ENCODE measurements at places on chromosomes 7 and 10. TPM values are rescaled to one million over a fixed set of nuclear protein-coding genes. Genes with fewer than 3 reads are reported as not detected.

ENTPD7 gene
- total RNA-seq: 20.3 TPM

GLI3 gene
- total RNA-seq: 2.6 TPM

BAG3 gene
- total RNA-seq: 39.1 TPM

DNA sequence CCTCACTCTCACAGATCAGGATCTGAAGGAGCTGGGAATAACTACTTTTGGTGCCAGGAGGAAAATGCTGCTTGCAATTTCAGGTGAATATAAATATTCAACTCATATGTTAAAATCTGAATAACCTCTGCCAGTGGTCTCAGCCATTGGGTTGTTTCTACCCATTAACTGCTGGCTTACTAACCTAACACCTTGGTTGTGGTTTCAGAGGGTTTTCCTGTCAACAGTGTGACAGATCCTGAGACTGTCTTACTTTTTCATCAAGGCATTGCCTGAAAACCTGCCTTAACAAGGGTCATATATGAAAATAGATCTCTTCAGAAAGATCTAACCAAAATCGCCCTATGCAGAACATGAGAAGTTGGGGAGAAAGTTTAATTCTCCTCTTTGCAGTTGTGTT, 307.7 kb downstream of the BICC1 start:
- no peak for DNase-seq

DNA sequence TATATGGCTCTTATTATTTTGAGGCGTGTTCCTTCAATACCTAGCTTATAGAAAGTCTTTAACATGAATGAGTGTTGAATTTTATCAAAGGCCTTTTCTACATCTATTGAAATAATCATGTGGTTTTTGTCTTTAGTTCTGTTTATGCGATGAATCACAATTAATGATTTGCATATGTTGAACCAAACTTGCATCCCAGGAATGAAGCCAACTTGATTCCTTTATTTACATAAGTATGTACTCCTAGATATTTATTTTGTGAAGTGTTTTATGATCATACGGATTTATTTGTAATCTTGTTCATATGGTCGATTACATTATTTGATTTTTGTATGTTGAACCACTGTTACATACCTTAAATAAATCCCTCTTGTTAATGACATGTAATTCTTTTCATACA, 244.3 kb upstream of the KCND2 start:
- no peak for DNase-seq

GRCh38 chr7:15489861-15490260, 72.0 kb downstream of the AGMO start:
- no peak for DNase-seq

DNA sequence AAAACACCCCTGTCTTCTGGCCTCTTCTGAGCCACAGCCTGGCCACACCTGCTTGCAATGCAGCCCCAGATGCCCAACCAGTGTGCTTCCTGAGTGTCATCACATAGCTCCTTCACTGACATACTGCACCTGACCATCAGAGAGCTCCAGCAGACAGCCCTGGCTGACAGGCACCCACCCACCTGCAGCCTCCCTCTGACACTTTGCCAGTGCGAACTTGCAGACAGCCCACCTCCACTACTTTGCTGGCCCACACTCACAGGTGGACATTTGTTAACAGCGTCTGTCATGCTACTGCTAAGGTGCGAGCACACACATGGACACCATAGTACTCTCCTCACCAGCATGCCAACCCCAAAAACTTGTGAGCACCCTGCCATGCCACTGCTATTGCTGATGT, 740.1 kb downstream of the DNAJB9 start:
- no peak for DNase-seq

DNA sequence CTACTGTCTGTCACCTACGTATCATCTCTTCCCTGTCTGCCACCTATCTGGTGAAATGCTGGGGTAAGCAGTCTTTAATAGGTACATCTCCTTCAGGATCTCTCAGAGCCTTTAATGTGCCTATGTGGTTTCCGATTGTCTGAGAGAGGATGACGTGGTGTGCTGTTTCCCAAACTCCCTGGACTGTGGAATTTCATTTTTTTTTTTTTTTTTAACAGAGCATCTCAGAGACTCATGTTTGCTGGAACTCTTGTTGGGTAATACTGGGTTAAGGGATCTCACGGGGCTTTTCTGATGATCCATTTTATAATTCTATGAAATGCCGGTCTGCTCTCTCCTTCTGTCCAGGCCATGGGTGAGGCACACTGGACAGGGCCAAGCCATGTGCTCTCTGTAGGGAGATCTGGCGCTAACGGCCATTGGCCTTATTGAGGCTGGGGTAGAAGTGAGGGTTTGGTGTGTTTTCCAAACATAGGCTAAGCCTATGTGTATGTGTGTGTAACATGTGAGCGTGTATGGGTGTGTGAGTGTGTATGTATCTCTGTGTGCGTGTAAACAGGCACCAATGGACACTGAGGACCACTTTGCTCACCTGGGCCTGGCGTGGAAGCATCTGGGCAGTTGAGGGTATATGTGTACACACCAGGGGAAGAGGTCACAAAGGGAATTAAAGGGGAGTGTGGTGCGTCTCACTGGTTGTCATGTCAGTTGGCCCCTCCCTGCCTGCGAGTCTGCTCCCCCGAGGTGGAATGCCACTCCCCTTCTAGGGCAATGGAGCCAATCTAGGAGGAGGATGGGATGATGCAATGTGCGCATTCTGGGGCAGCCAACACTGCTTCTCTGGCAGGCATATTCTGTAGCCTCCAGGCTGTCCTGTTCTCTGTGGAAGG, 7.8 kb downstream of the ADRA2A start:
- no peak for DNase-seq
